Activated effector memory CD4-positive, alpha-beta T cell treated with anti-CD3 and anti-CD28 coated beads, Interleukin-2, amount 50 U/mL, for 16 hours (primary cell): ENCODE measurements at places on chromosomes 5 and 9.

GRCh38 chr5:60277941-60278340 lies 384.4 kb upstream of the PDE4D start:
- no peak for DNase-seq

- DNase-seq, result no peak
These were observed 92.8 kb downstream of the CAVIN4 start for GRCh38 chr9:100670719-100671118.

GRCh38 chr5:31470608-31471007 lies 61.3 kb downstream of the DROSHA start:
- no peak for DNase-seq

- DNase-seq, result no peak
These were observed 19.3 kb upstream of the SLC6A3 start for GRCh38 chr5:1464511-1464910.

DNA sequence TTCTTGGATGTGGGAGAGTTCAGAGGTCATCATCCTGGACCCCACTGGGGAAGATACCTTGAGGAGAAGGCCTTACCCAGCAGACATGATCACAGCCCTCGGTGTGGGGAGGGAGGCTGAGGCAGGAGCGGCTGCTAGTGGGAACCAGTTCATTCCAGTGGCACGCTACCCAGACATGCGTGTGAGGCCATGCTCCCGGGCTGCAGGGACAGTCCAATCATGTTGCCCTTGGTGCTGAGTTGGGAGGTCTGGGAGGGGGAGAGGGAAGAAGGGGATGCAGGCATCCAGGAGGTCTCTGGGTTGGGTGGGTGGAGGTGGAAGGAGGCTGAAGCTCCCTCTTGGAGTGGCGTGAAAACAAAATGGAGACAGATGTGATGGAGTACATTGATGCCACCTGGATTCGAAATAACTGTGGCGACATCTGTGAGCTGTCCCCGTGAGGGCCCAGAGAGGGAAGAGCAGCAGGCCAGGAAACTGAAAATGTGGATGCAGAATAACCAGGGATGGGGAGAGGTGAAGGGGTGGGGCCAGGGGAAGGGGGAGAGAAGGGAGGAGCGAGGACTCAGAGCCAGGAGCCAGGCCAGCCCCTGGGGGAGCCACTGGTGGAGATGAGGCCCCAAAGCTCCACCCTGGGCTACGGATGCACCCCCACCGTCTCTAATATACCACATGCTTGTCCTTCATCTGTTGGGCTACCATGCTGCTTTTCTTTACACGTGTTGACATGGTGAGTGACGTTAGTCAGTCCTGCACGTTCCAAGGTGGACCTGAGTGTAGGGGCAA lies 16.2 kb downstream of the NDUFS6 start:
- DNase-seq, result peak; percentile 39

DNA sequence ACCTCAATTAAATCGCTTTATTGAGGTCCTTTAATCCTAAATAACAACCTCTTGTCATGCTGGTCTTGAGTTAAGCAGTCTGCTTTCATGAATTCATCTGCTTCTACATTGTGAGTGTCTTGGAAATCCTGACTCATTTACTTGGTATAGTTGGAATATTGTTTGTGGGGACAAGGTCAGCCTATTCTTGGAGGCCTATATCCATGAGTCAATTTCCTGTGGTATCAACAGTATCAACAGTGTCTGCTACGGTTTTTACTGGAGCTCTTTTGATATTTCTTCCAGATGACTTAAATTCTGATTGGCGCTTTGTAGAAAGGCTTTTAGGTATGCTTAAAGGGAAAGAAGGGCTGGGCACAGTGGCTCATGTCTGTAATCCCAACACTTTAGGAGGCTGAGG lies 71.2 kb upstream of the PARP8 start:
- DNase-seq, result no peak

GRCh38 chr9:107000218-107000617 lies 137.3 kb downstream of the ZNF462 start:
- DNase-seq, result no peak
